ENCODE measurements at places on chromosomes 5 and 9.

DNA sequence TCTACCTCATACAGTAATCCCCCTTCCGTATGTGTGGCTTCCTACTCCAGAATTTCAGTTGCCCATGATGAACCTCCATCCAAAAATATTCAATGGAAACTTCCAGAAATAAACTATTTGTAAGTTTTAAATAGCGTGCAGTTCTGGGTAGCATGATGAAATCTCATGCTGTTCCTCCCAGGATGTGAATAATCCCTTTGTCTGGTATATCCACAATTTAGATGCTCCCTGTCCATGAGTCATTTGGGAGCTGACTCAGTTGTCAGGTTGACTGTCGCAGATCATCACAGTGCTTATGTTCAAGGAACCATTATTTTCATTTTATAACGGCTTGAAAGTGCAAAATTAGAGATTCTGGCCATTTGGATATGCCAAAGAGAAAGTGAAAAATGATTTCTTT lies 290.1 kb upstream of the CDH9 start:
- no peak for DNase-seq

DNA sequence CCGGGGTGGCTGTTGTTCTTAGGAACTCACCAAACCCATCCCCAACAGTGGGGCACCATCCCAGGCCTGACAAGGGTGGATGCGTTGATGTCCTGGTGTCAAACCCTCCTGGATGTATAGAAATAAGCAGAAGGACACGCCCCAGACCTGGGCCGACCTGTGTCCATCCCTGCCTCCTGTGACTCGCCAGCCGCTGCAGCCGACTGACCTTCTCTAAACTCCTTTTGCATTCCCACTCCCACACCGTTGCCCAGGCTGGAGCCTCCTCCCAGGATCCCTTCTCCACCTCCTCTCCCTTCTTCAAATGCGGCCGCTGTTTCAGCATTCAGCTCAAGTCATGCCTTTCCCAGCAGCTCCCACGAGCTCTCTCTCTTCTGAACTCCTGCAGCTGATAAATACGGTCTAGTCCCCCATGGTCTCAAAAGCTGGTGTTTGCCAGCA lies 213.2 kb upstream of the IER5L start:
- peak; percentile 20 for DNase-seq

GRCh38 chr5:17991775-17992174 lies 357.5 kb downstream of the TAF11L14 start:
- peak; percentile 41 for DNase-seq

- no peak for DNase-seq
Observed at GRCh38 chr9:32045513-32045912, 338.9 kb upstream of the ACO1 start.
